Activated naive CD4-positive, alpha-beta T cell treated with Interleukin-2 at 50 U/mL for 16 hours (primary cell): ENCODE measurements at places on chromosomes 2 and 18.

DNA sequence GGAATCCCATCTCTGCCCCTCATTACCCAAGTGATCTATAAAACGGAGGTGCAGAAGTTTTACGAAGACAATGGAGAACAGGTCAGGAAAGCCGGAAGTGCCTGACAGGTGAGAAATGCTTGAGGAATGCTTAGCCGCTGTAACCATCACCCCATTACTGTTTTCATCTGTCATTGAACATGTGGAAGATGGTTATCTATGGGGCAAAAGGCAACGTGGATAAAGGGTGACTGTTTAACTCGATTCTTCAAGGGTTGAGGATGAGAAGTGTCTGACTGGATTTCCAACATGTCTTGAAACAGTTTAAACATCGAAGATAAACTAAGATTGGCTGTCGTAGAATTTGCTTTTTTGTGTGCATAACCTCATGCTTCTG lies 17.3 kb downstream of the HK2 start:
- DNase-seq = no peak

DNA sequence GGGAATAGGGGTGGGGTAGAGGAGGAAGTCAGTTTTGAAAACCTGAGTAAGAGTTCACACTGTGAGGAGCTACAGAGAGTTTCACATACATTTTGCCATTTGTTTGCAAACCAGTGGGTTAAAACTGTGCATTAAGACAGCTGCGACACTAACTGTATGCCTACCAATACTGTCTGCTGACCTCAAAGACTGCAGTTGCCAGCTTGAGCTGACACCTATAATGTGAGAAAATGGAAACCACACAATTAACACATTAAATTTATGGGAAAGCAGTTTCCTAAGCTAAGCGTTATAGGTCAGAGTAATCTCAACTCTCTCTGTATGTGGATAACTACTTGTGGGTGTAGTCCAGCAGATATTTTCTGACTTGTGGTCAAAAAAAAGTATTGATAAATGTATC lies 756.6 kb upstream of the GCFC2 start:
- DNase-seq = no peak

- no peak for DNase-seq
Measured at GRCh38 chr2:168155046-168155445, 92.3 kb downstream of the STK39 start.

DNA sequence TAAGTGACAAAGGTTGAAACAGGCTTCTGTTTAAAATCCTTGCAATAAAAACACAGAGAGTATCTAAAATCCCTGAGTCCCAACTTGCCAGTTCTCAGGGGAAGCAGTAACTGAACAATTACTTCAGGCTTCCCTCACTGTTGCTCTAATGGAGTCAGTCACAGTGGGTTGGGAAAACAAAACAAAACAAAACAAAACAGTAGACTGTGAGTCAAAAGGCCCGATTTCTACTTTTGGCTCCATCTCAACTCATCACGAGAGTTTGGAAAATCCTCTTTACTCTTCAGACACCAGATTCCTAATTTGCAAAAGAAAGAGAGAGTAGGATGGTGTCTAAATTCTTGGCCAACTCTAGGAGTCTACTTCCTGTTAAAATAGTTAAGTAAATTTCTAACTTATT lies 1.1 kb downstream of the FSHR start:
- DNase-seq = no peak

GRCh38 chr2:1651121-1652033 lies 92.9 kb downstream of the PXDN start:
- no peak for DNase-seq

- DNase-seq = peak; percentile 79
Measured at GRCh38 chr18:2654928-2655177, 673 bp upstream of the SMCHD1 start.

- no peak for DNase-seq
Measured at GRCh38 chr2:45506756-45507155, 104.3 kb downstream of the SRBD1 start.

DNA sequence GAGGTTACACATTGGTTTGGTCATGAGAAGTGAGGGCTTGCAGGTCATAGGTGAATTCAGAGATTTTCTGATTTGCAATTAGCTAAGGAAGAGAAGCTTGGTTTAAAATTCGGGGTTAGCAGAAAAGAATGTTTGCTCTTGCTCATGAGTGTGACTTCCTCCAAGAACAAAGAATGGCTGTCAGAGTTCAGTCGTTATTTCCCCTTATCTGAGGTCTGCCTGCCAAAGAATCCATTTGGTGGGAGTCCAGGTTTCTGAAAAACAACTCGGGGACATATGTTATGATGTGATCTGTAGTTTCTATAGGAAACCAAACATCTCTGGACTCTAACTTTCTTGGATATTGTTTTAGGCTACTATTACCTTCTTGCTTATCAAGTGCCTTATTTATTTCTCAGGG lies 3.2 kb upstream of the UGT1A6 start:
- DNase-seq = no peak

DNA sequence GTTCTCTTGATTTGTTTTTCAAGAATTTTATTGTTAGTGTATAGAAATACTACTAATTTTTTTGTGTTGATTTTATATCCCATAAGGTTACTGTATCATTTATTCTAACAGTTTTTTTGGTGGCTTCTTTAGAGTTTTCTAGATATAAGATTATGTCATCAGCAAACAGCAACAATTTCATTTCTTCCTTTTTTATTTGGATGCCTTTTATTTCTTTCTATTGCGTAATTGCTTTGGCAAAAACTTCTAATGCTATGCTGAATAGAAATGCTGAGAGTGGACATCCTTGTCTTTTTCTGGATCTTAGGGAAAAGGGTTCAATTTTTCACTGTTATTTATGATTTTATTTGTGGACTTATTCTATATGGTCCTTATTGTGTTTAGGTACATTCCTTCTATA lies 298.8 kb downstream of the RPRM start:
- DNase-seq = no peak

- DNase-seq = no peak
Measured at GRCh38 chr2:122636097-122636496, 880.6 kb downstream of the TSN start.

DNA sequence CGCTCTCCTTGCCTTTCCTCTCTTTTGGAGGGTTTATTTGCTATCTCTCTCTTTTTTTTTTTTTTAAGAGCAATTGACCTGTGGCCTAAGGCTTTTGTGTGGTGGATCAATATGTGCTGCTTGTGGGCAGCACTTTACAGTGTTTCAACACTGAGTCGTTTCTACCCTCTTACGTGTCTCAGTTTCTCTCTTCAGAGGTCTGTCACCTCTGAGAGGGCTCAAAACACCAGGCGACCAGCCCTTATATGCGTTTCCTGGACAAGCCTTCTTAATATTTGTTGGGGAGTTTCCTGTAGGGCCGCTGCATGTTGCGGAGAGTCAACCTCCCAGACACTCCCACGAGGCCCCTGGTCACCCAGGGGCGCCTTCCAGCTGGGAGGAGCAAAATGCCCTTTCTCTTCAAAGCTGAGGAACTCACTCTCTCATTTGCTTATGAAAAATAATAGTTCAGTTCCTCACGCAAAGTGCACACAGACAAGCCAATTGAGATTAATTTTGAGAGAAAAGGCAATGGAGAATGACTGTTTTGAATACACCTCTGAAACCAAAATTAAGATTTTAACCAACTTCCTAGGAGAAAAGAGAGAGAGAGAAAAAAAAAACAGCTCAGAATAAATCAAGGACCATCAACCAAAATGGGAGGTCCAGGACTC lies 96.3 kb upstream of the B3GNT2 start:
- DNase-seq = no peak

- no peak for DNase-seq
Measured at GRCh38 chr18:27762054-27762453, 414.9 kb downstream of the CDH2 start.
